ENCODE measurements at places on chromosomes 4 and X.

- H3K27ac ChIP-seq = no peak overlapping the region
- no peak for DNase-seq
- no peaks in the 10 kb centered on the region for H3K27me3 ChIP-seq
Measured at GRCh38 chr4:137703195-137703594, 170.9 kb upstream of the PCDH18 start.

DNA sequence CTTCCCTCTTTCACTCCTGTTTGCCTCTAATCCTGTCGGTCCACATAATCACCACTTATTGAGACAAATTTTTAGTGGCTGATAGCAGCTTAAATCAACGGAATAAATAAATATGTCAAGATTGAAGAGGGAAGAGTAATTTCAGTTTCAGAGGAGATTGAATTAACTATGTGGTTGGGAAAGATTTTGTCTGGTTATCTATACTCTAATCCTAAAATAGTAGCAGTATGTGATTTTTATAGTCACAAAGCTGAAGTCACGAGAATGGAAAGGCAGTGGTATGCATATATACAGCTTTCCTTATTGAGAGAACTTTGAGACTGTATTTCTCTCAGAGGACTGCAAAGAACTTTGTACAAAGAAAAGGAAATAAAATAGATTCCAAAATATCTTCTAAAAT lies 493.3 kb downstream of the FAT4 start:
- no peak overlapping the region for H3K4me3 ChIP-seq
- no peaks in the 10 kb centered on the region for H3K4me1 ChIP-seq
- H3K27me3 ChIP-seq = no peaks in the 10 kb centered on the region
- H3K36me3 ChIP-seq = no peaks in the 10 kb centered on the region
- H3K27ac ChIP-seq = no peak overlapping the region

GRCh38 chrX:50698944-50699343 lies 115.0 kb downstream of the SHROOM4 start:
- no peak overlapping the region for H3K4me3 ChIP-seq
- H3K27me3 ChIP-seq = no peaks in the 10 kb centered on the region
- no peaks in the 10 kb centered on the region for H3K36me3 ChIP-seq
- no peak for DNase-seq

GRCh38 chr4:85829276-85830051 lies 354.5 kb downstream of the ARHGAP24 start:
- no peak overlapping the region for H3K27ac ChIP-seq
- DNase-seq = no peak
- H3K36me3 ChIP-seq = no peaks in the 10 kb centered on the region
- no peaks in the 10 kb centered on the region for H3K4me1 ChIP-seq
- no peak overlapping the region for H3K4me3 ChIP-seq

GRCh38 chr4:96035727-96036126 lies 195.8 kb downstream of the PDHA2 start:
- no peaks in the 10 kb centered on the region for H3K36me3 ChIP-seq
- no peak for DNase-seq
- H3K27ac ChIP-seq = no peak overlapping the region
- H3K27me3 ChIP-seq = no peaks in the 10 kb centered on the region
- no peaks in the 10 kb centered on the region for H3K4me1 ChIP-seq

Measured in T-cell (primary cell).